ENCODE measurements at places on chromosomes 3 and 15. TPM values are rescaled to one million over a fixed set of nuclear protein-coding genes. Genes with fewer than 3 reads are reported as not detected.
A peak's percentile ranks its signal among the peaks of the same experiment; 100 is the strongest.

ULK3 gene
- total RNA-seq: 34.1 TPM

NAALADL2 gene
- 5.8 TPM for total RNA-seq

ATXN7 gene
- 12.1 TPM for total RNA-seq

DNA sequence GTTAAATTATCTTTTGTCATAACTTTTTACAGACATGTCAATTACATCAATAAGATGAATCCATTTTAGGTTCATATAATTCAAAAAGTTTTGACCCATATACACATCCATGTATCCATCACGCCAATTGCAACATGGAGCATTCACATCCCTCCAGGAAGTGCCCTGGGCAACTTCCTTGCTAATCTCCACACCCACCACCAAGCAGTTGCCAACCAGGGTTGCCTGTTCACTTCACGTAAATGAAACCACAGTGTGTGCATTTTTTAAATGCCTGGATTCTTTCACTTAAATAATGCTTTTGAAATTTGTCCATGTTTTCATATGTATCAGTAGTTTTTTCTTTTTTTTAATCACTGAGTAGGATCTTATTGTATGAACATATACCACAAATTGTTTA lies 40.7 kb upstream of the LYZL4 start:
- DNase-seq: no peak

- no peak for DNase-seq
These were observed 29.4 kb downstream of the ULK4 start for GRCh38 chr3:41932464-41932863.

DNA sequence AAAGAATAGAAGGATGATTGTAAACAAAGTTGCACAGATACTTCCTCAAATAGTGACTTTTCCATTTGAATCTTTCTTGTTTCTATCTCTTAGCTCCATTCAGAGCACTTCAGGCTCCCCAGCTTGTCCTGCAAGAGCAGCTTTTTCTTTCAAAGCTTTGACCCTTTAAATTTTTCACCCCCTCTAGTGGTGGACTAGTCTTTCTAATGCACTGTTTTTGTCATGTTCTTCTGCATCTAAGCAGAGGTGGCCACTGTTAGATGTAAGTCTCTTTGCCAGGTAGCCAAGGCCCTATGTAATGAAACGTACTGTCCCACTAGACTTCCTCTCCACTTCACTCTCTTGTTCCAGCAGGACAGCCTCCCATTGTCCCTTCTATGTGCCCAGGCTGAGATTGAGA lies 74.0 kb upstream of the MANF start:
- DNase-seq: no peak

DNA sequence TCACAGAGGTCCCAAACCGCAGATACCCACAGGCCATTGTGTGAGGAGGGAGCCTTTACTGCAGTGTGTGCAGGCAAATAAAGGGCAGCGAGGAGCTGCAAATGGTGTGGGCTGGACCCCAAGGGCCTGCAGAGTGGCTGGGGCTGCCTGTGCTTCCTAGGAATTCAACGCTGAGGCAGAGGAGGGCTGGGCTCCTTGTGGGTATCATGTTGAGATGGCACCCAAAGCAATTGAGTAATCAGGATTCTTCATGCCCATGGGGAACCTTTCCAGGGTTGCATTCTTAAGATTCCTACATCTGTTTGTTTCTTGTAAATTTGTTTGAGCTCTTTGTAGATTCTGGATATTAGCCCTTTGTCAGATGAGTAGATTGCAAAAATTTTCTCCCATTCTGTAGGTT lies 85.4 kb upstream of the LIPC start:
- DNase-seq: no peak

DNA sequence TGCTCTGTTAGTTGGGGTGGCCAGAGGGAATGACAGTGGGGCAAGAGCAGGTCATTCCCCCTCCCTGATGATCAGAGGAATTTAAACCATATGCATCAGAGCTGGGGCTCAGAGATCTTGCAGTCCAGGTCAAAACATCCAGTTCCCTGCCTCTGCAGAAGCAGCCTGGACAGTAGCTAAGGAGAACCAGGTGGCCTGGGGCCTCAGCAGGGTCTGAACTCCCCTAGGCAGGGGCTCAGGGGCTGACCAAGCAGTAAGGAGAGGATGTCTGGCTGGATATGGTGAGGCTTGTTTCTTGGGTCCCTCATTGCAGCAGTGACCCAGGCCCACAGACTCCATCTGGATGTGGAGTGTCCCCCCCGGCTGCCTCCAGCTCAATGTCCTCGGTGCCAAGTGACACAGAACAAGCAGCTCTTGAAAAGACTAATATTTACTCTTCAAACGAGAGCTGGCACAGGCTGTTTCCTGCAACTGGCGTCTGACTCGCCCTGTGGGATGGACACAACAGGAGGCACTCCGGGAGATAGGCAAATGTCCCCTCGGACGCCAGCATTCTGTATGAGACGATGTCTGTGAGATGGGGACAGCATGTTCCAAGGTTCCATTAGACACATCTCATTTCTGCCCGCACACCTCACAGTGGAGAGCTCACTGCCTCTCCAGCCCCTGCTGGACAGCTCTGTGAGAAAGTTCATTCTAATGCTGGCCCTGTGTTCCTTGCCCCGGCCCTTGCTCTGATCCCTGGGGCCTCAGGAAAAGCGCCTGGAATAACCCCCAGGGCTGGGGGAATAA lies 37.1 kb downstream of the SEC22C start:
- peak; percentile 44 for DNase-seq

DNA sequence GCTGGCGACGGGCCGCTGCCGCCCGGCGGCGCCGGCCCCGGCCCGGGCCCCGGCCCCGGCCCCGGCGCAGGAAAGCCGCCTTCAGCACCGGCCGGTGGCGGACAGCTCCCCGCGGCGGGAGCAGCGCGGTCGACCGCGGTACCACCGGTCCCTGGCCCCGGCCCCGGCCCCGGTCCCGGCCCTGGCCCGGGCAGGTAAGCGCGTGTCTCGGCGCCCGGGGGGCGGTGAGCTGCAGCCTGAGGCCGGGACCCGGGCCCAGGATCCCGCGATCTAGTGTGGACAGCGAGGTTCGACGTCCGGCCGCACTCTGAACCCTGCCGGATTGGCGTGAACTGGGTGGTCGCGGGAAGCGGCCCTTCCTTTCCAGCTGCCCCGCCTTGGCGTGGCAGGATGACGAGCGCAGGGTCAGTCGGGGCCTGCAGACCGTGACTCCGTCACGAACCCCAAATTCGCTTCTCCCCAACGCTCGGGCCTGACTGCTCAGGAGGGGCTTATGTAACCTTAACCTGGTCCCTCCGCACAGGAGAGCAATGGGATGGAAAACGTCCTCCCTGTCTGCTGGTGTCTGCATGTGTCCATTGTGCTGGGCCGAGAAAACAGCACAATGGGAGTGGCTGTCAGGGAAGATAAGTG lies 472 bp downstream of the BSN start:
- DNase-seq: peak; percentile 53

Data from left ventricle myocardium inferior (tissue), 1 donor.